ENCODE measurements at places on chromosomes 2 and 18.

DNA sequence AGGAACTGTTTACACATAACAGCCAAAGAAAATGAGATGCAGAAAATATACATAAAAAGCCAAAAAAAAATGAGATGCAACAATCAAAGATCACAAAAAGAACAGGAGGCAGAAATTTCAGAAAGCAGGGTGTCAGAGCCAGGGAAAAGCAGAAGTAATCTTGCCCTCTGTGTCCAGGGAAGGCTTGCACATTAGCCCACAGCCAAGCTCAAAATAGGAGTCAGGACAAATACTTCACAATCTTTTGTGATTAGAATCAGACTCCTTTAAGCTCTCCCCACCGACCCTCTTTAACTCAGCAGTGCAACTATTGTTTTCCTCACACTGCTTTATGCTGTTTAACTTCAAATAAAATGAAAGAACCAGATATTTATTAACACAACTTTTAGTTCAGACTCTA is 34.6 kb downstream of the IAH1 start:
- no peak for DNase-seq

DNA sequence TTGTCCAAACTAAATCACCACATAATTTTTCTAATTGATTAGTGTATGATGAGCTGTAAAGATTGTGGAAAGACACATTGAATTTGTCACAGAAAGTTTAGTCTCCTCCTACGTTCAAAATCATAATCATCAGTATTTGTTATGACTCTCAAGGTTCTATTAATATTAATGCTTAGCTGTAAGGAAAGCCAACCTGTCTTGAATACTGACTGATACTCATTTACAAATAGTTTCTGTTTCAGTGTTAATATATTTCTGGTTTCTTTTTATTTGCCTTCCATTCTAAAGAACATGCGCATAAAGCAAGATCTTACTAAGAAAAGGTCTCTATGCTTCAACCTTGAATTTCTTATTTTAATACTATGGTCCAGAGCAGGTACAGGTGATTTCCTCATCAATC is 55.1 kb downstream of the CPS1 start:
- no peak for DNase-seq

- peak; percentile 49 for DNase-seq
Observed at GRCh38 chr2:96108541-96109360, 7.6 kb downstream of the ADRA2B start.

GRCh38 chr18:2984703-2985261 is 28.2 kb downstream of the LPIN2 start:
- DNase-seq = no peak

DNA sequence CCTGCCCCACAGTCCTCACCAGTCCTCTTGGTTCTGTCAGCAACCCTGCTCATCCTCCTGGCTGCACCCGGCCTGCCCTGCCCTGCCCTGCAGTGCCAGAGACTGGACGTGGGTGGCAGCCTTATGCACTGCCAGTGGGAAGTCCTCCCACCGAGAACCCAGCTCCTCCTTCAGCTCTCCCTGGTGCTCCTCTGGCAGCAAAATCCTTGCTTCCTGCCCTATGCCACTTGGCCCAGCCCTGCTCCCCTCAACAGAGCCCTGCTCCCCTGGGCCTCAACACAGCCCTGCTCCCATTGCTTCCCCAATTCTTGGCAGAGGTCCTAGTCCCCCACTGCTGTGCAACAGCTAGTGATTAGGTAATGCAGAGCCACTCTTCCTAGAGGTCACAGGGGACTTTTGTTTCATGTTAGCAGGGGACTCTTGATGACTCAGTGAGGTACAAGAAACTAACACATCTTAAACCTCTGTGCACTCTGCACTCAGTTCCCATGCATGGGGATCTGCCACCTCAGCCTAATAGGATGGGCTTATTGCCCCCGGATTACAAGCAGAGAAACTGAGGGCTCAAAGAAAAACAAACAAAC is 58.0 kb upstream of the EDAR start:
- no peak for DNase-seq

DNA sequence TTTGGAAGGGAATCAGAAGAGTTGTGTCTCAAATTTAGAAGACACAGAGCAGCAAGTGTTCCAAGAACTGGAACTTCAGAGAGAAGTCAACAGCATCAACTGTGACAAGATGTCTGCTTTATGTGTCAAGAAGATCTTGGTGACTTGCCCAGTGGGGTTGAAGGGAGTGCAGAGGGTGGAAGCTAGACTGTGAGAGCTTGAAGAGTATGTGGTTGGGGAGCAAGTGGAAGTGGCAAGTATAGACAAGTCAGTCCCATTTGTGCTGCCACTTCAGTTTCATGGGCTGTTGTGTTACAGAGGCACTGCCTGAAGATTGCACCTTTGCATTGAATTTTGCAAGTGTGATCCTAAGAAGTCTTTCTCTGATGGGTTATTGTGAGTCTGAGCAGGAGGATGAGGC is 68.7 kb upstream of the MC2R start:
- no peak for DNase-seq

DNA sequence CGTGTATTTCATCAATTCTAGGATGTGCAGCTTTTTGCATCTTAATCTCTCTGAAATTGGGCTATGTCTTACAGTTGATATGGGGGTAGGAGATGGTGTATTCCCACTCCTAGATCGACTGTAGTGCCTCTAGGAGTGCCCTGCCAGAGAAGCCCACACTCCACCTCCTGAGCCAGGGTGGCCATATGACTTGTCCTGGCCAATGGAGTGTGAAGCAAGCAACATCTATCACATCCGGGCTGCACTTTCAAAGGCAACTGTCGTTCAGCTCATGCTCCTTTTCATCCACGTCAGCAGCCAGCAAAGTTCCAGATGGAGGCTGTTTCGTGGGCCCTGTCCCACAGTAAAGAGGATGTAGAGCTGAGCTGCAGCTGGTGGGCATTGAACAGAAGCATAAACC is 149.4 kb upstream of the SLC1A4 start:
- no peak for DNase-seq

GRCh38 chr2:175535631-175536030 is 354.1 kb upstream of the ATP5MC3 start:
- DNase-seq = no peak

DNA sequence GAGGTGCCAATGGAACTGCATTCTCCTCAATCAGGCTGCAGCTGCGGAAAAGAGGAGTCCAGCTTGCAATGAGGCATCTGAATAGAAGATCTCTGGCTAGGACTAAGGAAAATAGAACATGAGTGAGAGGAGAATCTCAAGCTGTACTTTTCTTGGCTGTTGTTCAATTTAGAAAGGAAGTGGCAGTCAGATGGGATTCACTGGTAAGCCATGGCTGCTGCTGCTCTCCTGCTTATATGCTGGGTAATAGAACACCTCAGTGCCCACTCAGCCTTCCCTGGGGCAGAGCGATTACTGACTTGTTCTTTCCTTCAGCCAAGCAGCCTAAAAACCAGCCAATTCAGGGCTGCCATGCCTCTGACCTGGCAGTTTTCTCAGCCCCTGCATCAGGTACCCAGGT is 17.6 kb upstream of the CHST9 start:
- no peak for DNase-seq

DNA sequence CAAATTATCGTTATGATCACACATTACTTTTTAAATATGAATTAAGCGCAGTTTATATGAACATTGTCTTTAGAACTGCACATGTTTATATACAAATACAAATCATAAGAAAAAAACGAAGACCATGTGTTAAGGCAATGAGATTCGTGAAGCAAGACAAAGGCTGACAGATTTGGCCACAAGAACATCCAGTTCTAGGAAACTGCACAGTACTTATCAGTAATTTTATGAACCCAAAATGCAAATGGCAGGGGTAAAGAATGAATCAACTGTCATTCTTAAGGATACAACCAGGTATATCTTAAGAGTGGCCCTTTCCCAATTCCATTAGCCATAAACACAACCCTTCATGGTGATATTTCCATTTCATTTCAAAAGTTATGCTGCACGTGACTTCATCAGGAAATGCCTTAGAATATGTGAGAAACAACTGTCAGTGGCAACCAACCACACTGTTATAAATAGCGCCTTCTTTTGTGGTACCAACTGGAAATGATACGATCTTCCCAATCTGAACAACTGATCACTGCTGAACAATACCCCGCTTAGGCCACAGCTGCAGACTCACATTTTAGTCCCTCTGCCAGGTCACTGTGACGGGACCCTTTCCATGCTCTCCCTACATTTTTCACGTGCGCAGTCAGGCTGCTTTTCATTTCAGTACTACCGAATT is 144.9 kb downstream of the L3MBTL4 start:
- DNase-seq = no peak

- no peak for DNase-seq
Observed at GRCh38 chr2:160489111-160489510, 4.5 kb downstream of the RBMS1 start.

GRCh38 chr2:217943446-217944321 is 59.1 kb downstream of the TNS1 start:
- DNase-seq = no peak

DNA sequence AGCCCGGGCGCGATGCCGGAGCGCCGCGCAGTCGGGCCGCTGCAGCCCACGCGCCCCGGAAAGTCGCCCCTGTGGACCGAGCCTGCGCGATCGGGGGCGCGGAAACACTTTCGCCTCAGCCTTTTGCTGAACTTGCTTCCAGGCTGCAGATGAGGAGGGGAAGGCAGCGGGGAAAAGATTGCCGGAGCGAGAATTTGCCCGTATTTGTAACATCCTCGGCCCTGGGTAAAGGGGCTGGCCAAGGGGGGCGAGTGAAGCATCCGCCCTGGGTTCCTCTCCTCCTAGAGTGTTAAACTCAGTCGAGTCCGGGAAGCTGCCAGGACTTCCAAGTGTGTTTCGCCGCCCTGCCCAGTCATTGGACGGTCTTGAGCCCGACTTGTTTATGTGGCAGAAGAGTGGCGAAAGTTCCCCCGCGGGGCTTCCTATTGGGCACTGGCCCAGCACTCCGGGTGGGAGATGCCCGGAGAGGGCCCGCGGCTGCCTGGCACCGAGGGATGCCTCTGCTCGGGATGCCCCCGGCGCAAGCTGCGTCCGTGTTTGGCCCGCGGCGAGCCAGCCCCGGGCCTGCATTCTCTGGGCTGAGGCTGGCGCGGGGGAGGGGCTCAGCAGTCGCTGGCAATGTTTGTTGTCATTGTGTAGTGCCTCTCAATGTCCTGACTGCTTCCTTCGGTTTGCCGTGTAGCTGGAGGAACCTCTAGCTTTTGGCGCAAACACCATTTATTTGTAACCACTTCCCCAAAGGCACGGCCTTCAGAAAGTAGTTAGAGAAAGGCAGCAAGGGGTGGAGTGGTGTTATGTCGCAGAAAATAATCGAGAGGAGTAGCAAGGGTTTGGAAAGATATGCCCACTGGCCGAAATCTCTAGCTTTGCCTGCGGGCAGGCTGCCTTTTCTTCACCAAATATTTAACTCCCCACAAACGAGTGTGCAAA is 1.1 kb downstream of the CYBRD1 start:
- peak; percentile 70 for DNase-seq

DNA sequence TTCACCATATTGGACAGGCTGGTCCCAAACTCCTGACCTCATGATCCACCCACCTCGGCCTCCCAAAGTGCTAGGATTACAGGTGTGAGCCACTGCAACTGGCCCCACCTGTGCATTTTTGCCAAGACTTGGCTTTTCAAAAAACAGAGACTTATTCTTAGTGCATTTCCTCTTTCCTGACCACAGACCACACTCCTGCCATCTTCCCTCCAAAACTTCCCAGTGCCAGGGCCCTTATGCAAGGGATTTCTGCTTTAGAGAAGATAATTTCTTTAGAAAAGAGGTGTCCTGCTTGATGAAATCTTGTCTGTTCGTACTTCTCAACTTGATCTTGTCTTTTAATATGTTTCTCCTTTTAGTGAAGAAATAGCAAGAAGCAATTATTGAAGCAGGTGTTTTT is 98.8 kb upstream of the ZNF516 start:
- no peak for DNase-seq

DNA sequence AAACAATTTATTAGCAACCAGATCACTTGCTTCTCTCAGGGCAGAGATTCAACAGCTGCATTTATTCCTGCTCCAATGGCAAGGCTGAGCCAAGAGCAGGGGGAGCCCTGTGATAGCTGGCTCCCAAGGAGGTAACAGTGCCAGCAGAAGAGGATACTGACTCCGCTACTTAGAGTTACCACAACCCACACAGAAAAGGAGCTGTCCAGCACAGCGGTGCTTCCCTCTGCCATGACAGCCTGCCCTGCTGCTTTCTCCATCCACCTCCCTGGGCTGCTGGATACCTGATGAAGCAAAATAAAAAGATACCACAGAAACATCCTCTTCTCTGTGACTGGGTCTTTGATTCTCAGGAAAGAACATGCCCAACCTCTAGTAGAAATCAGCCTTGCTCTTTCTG is 467.2 kb downstream of the LRRTM4 start:
- DNase-seq = no peak

DNA sequence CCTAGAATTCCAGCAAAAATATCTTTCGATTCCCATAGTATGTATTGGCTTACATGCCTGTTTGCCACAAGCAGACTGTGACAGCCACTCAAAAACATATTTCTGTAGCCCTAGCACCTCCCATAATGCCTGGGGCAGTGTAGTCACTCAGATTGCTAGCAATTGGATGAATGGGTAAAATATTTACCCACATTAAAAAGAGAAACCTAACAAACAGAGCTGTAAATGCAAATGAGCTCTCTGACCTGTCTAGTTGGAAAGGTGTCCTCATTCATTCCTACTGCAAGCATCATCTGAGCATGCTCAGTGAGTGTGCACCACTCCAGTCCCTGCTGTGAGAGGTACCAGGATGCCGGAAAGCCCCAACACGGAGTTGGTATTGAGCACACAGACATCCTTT is 234.0 kb upstream of the RAB12 start:
- no peak for DNase-seq

- DNase-seq = no peak
Observed at GRCh38 chr18:77645170-77645872, 395.7 kb downstream of the GALR1 start.

DNA sequence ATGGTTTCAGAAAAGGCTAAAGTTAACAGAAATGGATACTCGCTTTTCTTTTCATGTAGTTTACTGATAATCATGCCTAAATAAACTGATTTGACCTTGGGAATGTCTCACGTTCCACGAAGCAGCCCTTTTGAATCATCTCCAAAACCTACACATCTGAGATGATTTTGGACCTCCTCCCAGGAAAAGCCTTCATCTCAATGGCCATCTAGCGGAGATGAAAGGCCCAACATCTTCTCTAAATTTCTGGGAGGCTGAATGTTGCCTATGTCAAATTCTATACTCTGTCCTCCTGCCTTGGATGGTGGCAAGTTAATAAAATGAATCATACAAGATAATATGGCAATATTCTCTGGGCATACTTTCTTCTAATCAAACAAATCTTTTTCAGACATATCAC is 448.5 kb downstream of the ZEB2 start:
- DNase-seq = no peak

DNA sequence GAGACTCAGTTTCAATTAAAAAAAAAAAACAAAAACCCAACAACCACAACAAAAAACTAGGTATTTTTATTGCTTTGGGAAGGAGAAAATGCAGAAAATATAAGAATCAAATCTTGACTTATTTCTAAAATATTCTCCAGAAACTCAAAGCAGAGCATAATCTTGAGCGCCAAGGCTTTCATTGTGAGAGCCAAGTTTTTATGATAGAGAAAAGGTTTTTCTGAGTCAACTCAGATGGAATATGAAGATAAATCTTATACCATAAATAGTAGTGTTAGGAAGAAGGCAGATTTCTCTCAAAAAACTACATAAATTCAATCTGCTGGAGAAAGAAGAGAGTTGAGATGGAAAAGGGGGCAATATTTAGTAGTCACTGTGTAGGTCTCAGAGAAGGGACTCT is 121.2 kb upstream of the OSR1 start:
- DNase-seq = no peak

Data from RWPE2 (cell line).